Small intestine (tissue), 16 donors: ENCODE measurements at places on chromosomes 7 and 10.

DNA sequence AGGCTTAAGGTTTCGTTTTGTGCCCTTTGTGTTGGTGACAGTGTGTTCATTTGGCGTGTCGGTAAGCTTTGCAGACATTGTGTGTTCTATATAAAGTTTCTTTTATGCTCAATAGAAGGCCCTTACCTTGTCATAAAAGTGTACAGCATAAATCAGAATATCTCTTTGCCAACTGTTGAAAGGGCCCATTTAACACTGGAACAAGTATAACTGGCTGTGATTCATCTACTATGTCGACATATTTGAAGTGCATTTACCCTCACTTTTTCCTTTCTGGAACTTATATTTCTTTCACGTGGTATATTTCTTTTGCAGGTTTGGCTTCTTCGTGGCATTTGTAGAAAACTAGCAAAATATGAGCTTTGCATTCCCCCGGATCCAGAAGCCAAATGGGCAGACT, 32.7 kb downstream of the EEPD1 start:
- no peak for DNase-seq

DNA sequence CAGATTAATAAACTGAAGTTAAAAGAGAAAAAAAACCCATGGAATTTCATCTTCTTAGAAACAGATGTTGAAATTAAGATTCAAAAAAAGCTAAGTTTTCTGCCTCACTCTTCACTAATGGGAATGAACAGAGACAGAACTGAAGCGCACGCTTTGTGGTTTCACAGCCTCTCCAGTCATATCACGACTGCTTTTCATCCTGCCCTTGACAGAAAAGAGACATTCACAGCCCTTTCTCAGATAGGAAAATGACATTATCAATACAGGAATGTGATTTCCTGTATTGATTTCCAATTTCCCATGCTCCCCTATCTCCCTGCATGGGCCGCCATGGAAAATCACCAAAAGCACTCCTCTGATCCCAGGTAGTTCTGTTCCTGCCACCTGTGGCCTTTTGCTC, 108.2 kb downstream of the PFKFB3 start:
- DNase-seq: no peak

GRCh38 chr7:32256811-32257210, 186.6 kb upstream of the PDE1C start:
- DNase-seq: no peak

GRCh38 chr10:6622921-6623320, 42.8 kb upstream of the PRKCQ start:
- DNase-seq: no peak

DNA sequence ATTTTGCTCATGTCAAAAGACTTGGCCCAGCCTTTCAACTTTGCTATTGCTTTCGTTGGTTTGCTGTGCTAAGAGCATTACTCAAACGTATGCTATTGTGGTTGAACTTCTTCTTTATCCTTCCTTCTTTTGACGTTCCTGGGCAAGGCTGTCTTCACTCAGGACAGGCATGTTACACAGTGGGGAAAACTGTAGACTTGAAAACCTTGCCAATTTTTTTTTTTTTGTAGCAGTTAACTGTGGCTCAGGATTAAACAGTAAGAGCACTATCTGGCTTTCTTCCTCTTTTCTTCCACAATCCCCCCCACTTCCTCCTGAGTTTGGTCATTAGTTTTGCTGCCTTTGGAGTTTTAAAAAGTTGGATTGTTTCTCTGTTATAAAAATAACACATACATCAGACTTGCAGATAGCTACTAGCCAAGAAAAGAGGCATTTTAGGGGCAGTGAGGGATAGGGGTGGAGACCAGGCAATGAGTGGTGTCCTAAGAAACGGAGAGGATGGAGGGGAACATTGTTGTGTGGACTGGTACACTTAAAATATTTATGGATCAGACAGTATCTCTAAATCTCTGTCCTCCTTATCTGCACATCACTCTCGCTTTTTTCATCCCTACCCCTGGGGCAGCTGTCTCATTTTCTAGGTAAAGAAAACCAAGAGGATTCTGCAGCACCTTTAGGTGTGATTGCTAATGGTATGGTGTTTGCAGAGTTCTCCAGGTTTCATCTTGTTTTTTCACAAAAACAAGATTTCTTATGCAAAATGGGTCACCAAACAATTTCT, 181.7 kb downstream of the LRMDA start:
- DNase-seq: no peak

GRCh38 chr7:16431646-16432424, 10.5 kb upstream of the CRPPA start:
- peak; percentile 62 for DNase-seq

DNA sequence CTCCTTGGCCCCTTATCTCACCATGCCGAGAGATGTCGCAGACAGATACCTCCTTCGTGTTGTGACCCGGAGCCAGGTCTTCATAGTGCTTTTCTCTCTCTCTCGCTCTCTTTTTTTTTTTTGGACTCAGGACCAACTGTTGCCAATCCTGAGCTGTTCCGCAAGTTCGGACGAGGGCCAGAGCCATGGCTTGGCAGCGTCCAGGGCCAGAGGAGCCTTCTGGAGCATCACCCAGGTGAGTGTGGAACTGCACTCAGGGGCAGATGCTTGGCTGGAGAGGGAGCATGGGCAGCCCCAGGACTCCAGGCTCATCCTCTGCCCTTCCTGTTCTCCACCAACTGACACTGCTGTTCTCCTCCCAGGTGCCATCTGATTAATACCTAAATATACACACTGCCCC, 7.8 kb downstream of the ZNF862 start:
- no peak for DNase-seq

- no peak for DNase-seq
Observed at GRCh38 chr7:148434181-148434757, 156.3 kb upstream of the C7orf33 start.

DNA sequence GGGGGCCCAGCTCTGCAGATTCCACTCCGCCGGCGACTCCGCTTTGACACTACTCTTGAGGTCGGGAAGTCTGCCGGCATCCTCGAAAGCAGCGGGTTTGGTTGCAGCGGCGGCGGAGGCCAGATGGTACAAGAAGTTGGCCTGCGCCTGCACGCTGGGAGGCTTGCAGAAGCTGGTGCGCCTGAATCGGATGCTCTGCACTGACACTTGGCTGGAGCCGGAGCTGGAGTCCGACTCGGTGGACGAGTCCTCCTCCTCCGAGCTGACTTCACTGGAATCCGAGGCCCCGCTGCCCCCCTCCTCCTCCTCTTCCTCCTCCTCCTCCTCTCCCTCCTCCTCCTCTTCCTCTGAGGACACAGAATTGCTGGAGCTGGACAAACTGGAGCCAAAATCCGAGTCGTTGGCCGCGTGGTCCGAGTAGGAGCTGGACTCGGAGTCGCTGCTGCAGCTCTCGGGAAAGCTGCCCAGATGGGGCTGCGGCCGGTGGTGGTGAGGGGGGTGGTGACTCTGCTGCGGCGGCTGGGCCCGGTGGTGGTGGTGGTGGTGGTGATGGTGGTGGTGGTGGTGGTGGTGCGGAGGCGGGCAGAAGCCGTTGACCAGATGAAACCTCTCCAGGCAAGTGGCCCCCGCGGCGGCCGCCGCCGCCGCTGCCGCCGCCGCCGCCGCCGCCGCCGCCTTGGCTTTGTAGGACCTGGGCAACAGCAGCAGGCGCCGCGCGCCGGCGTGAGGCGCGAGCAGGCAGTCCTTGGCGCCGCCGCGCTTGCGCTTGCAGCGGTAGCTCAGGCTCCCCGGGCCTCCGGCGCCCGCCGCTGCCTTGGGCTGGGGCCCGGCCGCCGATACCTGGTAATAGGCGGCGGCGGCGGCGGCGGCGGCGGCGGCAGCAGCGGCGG, 9.0 kb downstream of the SKIDA1 start:
- peak; percentile 81 for DNase-seq

DNA sequence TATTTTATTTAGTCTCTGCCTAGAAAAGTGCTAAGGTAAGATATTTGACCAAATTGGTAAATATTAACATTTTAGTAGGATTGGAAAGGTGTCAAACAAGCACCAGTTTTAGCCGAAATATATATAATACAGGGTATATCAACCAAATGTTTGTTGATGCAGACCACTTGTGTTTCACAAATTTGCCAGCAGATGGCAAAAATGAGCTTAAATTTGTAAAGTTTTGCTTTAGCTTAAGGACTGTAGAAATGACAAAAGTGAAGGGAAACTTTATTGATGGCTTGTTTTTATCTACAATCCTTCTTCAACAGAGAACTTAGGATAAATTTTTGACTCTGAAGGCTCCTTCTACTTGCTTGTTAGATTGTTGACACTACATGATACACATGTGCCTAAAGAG, 4.8 kb upstream of the POLR1F start:
- peak; percentile 42 for DNase-seq

GRCh38 chr7:23712368-23713284, 2.6 kb downstream of the STK31 start:
- peak; percentile 59 for DNase-seq

DNA sequence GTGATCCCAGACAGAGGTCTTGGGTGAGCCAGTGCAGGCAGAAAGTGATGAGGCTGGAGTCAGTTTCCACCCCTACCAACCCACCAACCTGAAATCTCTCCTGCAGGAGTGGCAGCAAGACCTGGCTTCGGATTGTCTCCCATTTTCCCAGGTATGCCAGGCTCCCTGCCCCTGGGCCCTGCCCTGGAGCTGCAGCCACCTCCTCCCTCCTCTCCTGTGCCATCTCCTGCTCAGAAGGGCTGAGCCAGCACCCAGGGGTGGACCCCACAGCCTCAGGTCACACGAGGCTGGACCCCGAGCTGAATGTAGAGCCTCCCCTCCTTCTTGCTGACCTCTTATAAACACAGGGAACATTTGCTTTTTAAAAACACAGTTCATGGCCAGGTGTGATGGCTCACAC, 17.0 kb upstream of the LIMK1 start:
- no peak for DNase-seq

GRCh38 chr7:149625340-149625946, 127.8 kb upstream of the ZNF746 start:
- peak; percentile 61 for DNase-seq

- DNase-seq: no peak
Observed at GRCh38 chr7:70585071-70585470, 546.9 kb upstream of the GALNT17 start.

GRCh38 chr10:30804478-30805055, 175.0 kb upstream of the LYZL2 start:
- no peak for DNase-seq

- no peak for DNase-seq
Observed at GRCh38 chr7:108402865-108403264, 53.4 kb downstream of the NRCAM start.

GRCh38 chr7:20217193-20217948, at the start of gene MACC1:
MACC1 (minus strand) TSS chr7:20217384; CDS start chr7:20161862, 55,522 bp downstream.
- peak; percentile 97 for DNase-seq

DNA sequence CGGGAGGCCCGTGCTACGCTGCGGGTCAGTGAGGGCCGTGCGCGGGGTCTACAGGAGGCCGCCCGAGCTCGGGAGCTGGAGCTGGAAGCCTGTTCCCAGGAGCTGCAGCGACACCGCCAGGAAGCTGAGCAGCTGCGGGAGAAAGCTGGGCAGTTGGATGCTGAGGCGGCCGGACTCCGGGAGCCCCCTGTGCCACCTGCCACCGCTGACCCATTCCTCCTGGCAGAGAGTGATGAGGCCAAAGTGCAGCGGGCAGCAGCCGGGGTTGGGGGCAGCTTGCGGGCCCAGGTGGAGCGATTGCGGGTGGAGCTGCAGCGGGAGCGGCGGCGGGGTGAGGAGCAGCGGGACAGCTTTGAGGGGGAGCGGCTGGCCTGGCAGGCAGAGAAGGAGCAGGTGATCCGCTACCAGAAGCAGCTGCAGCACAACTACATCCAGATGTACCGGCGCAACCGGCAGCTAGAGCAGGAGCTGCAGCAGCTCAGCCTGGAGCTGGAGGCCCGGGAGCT, 7.0 kb downstream of the LZTS2 start:
- peak; percentile 29 for DNase-seq

DNA sequence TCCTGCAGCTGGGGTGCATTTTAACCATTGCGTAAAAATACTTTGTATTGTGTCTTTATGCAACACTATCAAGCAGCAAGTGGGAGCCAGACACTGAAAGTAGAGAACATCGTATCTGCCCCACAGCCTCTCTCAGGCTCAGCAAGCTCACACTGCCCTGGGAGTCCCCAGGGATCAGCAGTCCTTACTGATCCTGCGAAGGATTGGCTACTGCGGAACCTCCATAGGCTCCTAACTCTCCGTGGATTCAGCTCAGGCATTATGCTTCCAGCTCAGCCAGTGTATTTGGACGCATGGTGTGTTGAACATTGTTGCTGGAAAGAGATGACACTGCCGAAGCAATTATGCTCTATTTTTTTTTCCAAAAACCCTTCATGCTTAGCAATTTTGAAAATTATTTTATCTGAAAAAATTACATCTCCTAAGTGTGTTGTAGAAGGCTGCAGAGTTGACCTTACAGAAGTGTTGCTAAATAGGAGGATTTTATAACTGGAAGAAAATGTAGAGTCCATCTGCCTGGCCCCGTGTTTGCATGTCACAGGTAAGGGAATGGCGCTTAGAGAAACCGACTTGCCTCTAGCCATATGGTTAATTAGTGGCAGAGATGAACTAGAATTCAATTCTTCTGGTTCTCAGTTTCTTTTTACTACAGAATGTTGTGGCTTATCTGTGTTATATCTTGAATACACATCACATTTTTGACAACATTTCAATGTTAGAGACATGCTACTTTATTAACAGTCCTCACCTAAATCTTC, 276.4 kb upstream of the COBL start:
- DNase-seq: no peak

DNA sequence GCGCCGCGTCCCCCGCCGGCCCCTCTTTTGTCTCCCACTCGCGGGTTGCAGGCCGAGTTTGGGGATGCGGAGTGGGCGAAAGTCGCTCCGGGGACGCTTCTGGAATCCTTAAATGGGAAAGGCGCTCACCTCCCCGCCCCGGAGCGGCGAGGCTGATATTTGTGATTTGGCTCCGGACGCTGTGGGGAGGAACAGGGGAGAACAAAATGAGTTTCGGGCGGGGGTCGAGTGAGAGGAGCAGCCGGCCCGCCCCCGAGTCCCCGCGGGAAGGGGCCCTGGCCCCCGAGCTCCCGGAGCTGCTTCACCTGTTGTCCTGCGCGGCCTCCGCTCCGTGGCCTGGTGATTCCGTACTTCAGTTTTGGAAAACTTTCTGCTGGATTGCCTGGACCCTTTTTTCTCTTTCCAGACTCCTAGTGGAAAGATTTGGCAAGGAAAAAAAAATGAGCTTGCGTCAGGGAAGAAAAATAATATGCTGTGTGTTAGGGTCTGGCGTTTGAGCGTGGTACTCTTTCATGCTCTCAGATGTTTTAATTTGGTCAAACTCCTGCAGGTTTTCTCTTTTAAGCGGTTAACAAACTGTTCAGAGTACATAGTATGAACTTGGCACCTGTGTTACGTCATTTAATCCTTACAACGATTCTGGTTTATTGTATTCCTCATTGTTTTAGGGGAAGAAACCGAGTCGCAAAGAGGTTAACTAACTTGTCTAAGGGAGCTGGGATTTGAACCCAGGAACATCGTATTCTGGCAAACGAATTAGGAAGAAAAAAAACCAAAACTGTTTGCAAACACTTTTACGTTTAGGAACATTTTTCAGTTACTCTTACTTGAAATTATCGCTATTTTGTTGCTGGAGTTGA, 924 bp downstream of the BMPR1A start:
- peak; percentile 65 for DNase-seq

- no peak for DNase-seq
Observed at GRCh38 chr7:103875718-103876117, 113.7 kb downstream of the RELN start.
